WTC11 (cell line): ENCODE measurements at places on chromosomes 4 and X. TPM values are rescaled to one million over a fixed set of nuclear protein-coding genes. Genes with fewer than 3 reads are reported as not detected.

GRCh38 chr4:77856152-77856551 is 6.5 kb upstream of the MRPL1 start:
- DNase-seq = no peak

DNA sequence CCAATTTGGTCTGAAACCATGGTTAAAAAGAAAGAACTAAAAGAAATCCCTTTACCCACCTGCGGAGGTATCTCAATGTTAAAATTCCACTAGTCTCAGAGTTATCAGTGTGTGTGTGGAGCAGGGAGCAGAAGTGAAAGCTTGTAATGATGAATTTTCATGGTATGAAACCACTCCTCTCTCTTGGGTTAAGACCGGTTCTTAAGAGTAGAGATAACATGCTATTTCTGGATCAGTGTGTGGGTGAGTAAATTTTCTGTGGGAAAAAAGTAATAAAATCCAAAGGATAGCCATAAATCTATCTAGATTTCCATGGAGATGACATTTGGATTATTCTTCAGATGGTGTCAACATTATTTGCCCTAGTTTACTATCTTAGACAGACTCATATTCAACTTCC is 3.2 kb downstream of the FGF13 start:
- no peak for DNase-seq

DNA sequence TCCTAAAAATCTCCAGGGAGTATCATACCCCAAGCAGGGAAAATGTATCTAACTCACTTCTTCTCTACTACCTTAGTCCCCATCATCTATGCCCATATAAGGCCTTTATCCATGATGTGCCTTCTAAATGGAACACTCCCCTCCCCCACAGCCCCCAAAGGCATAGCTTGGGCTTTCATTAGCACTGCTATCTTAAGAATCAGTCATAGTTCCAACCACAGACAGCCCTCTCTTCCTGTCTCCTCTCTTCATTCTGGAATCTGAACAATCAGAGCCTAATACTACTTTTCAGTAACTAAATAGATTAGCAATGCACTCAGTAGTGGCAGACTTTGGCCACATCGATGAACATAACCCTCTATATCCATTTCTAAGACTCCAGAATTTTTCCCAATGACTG is 313.2 kb upstream of the DKK2 start:
- peak; percentile 28 for DNase-seq

- no peak for DNase-seq
These were observed 1.0 kb downstream of the AGA start for GRCh38 chr4:177441061-177441802.

DNA sequence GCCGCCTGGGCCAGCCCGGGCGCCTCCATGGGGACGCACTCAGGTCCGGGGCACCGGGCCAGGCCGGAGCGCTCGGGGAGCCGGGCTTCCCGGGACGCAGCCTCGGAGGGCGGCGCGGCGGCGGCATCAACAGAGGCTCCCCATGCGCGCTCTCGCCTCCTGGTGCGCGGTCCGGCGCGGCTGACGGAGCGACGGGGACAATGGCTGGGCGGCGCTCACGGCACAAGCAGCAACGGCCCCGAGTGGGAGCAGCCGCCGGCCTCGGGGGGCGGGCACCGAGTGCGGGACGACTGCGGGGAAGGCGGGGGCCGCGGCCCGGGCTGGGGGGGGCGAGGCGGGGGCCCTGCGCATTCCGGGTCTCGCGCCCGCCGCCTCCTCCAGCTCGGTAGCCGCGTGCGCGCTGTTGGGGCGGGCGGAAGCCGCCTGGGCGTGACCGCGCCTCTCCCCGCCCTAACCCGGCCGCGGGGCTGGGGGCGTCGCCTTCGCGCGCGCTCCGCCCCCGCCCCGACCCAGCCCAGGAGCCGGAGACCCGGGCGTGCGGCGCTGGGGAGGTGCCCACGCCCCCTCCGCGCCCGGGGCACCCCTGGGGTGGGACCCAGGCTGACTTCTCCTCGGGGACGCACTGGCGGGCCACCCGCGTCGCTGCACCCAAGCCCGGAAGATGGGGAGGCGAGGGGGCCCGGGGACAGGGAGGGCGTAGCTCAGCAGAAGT is at the start of gene PRKX:
PRKX (minus strand) TSS at position 425 of the 712 bp plus-strand sequence; CDS start at position 29, 396 bp downstream.
- DNase-seq = peak; percentile 44

PROM1 gene
- total RNA-seq = 56.5 to 65.1 TPM (median 56.8 TPM) in 3 replicates
